ENCODE measurements at places on chromosomes 12 and 14. TPM values are rescaled to one million over a fixed set of nuclear protein-coding genes. Genes with fewer than 3 reads are reported as not detected.

Gene MYF5
- total RNA-seq: not detected

Gene CEP128
- 4.9 TPM for total RNA-seq

Gene PCK2
- total RNA-seq: 15.0 TPM

Gene TAMALIN
- 0.07 TPM for total RNA-seq

Gene TMCC3
- 7.6 TPM for total RNA-seq

Gene KLRF1
- not detected for total RNA-seq

Gene GUCY2C
- not detected for total RNA-seq

Gene B3GNT4
- 3.4 TPM for total RNA-seq

Gene KSR2
- total RNA-seq: not detected

Gene FRMD6
- 134 TPM for total RNA-seq

Gene CRACR2A
- 0.78 TPM for total RNA-seq

Gene KRT2
- 0.28 TPM for total RNA-seq

Gene NUAK1
- 8.0 TPM for total RNA-seq

Gene NEUROD4
- not detected for total RNA-seq

Gene MYL2
- total RNA-seq: not detected

Gene KRT4
- total RNA-seq: 129 TPM

Gene COCH
- 1.0 TPM for total RNA-seq

Gene GPR68
- total RNA-seq: 1.3 TPM

Gene AJUBA
- total RNA-seq: 117 TPM

Gene NCOR2
- 39.7 TPM for total RNA-seq

Gene BDKRB2
- total RNA-seq: 3.9 TPM

Gene FGF23
- not detected for total RNA-seq

Gene SIX1
- 11.3 TPM for total RNA-seq

Gene FSCB
- total RNA-seq: not detected

Gene OR6C2
- total RNA-seq: not detected

Gene TAS2R50
- total RNA-seq: 0.23 TPM

Gene ABCD2
- not detected for total RNA-seq

Gene MDGA2
- not detected for total RNA-seq

Gene SELPLG
- 0.28 TPM for total RNA-seq

Gene FAM186B
- total RNA-seq: 0.07 TPM

Gene RDH16
- 0.28 TPM for total RNA-seq

Gene C1QL4
- not detected for total RNA-seq

Gene CCDC88C
- total RNA-seq: 18.9 TPM

Gene JDP2
- total RNA-seq: 29.2 TPM

Gene DTX1
- total RNA-seq: not detected

Gene RFLNA
- not detected for total RNA-seq

Gene DEPDC4
- 3.1 TPM for total RNA-seq

Gene IL23A
- not detected for total RNA-seq

Gene PSMC1
- total RNA-seq: 151 TPM

Gene TBX5
- 0.35 TPM for total RNA-seq

Gene PTGER2
- total RNA-seq: 0.78 TPM

Gene PLEKHG7
- not detected for total RNA-seq

Gene KLHL33
- total RNA-seq: not detected

Gene FITM1
- total RNA-seq: not detected

Gene IFNG-AS1
- not detected for total RNA-seq

Gene C14orf39
- total RNA-seq: 1.3 TPM

Gene RAD51B
- total RNA-seq: 8.7 TPM

Gene E2F7
- 7.0 TPM for total RNA-seq

Gene PLXNC1
- 0.05 TPM for total RNA-seq

Data from airway epithelial cell (primary cell).